Activated CD4-positive, alpha-beta T cell treated with anti-CD3 and anti-CD28 coated beads for 48 hours (primary cell): ENCODE measurements at places on chromosomes 1 and 21.
A peak's percentile ranks its signal among the peaks of the same experiment; 100 is the strongest.

- DNase-seq: no peak
Measured at GRCh38 chr1:81190003-81190402, 610.7 kb upstream of the ADGRL2 start.

- no peak for DNase-seq
Measured at GRCh38 chr1:244406337-244406736, 45.4 kb downstream of the ADSS2 start.

DNA sequence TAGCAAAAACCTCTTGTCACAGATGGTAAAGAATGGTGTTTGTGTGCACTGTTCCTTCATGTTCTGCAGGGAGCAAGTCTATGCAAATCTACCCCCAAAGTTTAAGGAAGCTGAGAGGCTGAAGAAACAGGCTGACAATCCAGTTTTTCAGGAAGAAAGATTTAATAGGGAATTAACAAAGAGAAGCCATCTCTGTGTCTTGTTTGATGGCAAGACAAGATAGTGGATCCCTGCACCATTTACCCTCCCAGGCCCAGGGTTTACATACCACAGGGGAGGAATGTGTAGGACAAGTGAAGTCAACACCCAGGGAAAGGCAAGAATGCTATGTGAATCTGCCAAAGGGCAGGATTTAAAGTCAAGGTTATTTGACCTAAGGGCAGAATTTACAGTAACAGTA, 48.1 kb upstream of the FNBP1L start:
- no peak for DNase-seq

GRCh38 chr1:22524481-22524880, 38.8 kb upstream of the EPHA8 start:
- DNase-seq: no peak

GRCh38 chr1:169889871-169890270, 3.8 kb downstream of the SCYL3 start:
- no peak for DNase-seq

DNA sequence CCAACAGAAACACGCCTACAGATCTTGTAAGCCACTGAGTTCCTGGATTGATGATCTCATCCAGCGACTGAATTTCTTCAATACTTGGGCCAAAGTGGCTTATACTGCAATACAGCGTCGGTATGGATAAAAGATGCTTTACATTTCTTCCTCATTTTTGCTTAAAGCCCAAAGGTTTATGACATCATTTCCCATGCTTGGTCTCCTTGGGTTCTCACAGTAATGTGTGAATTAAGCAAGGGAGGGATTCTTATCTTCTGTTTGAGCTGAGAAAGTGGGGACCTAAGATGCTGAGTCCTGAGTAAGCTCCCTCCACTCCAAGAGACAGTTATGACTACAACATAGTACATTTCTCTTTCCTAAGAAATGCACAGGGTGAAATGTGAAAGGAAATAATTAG, 39.5 kb downstream of the LBR start:
- DNase-seq: no peak

- no peak for DNase-seq
Measured at GRCh38 chr1:16440131-16440469, 424 bp upstream of the NECAP2 start.

DNA sequence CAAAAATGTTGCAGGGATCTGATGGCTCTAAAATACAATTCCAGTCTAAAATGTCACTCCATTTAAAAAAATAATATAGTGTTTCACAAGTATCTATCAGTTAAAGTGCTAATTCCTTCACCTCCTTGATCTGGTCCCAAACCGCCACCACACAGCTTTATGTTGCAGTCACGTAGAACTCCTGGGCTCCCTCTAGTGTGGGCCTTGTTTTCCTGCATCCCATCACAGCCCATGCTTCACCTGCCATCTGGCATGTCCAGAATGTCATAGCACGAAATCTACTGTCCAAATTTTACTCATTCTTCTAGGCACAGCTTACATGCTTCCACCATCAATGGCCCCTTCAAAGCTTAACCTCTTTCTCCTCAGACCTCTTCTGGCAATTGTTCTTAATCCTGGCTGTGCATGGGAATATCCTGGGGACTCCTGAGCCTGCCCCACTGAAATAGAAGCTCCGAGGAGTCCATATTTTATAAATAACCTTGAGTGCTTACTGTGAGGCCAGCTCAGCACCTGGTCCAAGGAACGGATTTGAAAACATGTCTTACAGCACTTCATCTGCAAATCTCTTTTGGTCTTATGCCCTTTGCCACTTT, 15.5 kb downstream of the FYB2 start:
- DNase-seq: peak; percentile 24

DNA sequence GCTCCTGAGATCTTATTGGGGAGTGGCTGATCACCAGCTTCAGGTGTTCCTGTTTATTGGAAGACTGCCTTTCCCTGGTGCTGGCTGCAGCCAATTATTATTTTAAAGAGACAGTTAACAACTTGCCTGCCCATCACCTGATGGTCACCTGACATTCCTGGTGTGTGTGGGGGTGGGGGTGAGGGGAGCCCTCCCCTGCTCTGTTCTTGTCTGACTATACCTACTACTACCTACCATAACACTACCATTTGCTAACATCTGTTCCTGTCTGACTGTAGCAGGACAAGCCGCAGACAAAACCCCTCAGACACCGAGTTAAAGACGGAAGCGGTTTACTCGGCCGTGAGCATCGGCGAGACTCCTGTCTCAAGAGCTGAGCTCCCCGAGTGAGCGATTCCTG, 54.9 kb upstream of the NBPF3 start:
- no peak for DNase-seq

DNA sequence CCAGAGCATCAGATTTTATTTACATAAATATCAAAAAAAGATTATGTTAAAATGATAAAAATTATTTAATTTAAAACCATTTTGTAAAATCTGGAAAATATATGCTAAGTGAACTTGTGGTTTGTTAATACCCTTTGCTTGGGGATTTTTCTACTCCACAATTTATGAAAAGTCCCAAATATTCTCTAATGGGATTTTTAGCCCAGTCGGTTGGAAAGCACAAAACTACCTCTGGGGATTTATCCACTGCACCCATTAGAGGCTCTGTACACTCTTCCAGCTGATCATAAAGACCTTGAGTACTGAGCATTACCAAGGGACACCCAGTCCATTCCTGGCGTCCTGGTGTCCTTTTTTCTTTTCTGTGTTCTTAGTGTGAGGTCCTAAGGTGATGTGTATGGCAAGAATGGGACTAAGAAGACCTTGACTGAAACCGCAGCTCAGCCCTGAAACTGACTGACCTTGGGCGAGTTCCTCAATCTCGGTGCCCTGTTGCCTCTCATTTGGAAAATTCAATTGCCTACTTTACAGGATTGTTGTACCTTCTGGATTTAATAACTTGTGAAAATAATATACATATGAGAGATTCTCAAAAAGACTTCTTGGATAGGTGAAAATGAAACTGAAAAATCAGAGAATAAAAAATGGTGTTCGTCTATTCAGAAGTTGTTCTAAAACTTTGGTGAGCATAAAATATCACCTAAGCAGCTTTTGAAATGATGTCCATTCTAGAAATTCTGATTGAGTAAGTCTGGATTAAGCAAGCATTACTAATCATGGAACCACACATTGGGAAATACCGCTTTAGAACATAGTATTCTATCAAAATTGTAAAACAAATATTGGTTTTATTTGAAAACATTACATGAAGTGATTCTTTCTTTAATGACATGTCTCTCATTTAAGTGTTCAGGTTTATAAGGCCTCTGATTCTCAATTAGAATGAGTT, 21.5 kb upstream of the SAMSN1 start:
- no peak for DNase-seq

GRCh38 chr1:196070940-196071339, 537.3 kb downstream of the KCNT2 start:
- DNase-seq: no peak

DNA sequence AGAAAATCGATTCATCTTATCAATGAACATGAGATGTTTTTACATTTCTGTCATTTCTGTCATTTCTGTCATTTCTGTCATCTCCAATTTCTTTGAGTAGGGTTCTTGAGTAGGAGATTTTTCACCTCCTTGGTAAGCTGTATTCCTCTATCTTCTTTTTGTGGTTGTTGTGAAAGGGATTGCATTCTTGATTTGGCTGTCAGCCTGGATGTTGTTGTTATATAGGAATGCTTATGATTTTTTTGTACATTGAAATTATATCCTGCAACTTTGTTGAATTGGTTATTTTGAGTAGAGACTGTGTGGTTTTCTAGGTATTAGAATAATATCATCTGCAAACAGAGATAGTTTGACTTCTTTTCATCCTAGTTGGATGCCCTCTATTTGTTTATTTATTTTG, 1233.7 kb downstream of the PLA2G4A start:
- no peak for DNase-seq

DNA sequence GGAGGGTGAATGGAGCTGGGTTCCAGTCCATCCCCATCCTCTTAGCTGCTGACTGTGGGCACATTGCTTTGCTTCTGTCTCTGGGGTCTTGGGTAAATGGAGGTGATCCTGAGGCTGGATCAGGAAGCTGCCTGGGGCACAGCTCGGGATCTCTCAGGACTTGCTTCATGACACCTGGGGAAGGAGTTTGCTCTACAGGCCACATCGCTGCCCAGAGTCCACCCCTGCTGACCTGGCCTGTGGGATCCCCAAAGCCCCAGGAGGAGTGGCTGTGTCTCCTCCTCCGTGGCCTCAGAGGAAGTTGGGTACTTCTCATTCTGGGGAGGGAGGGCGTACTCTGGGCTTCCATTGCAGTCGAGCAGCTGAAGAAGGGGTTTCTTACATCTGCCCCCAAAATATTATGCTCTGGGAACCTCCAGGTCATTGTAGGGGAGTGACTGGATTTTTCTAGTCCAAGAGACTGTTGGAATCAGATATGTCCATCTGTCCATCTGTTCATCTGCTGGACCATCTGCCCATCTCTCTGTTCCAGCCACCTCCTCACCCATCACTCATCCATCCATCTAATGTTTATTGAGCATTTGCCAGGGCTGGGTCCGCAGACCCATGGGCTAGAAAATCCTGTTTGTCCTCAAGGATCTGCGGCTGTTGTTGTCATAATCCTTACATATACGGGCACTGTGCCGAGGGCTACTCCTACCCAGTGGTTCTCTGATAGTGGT, 45.9 kb downstream of the ARHGEF10L start:
- DNase-seq: no peak

- no peak for DNase-seq
Measured at GRCh38 chr1:214494706-214495105, 56.7 kb downstream of the PTPN14 start.

- peak; percentile 87 for DNase-seq
Measured at GRCh38 chr1:31944205-31945089, 6.3 kb upstream of the PTP4A2 start.

- peak; percentile 76 for DNase-seq
Measured at GRCh38 chr21:31132574-31133242, 94.4 kb upstream of the KRTAP19-8 start.

- DNase-seq: no peak
Measured at GRCh38 chr1:38151399-38151798, 104.8 kb upstream of the POU3F1 start.

DNA sequence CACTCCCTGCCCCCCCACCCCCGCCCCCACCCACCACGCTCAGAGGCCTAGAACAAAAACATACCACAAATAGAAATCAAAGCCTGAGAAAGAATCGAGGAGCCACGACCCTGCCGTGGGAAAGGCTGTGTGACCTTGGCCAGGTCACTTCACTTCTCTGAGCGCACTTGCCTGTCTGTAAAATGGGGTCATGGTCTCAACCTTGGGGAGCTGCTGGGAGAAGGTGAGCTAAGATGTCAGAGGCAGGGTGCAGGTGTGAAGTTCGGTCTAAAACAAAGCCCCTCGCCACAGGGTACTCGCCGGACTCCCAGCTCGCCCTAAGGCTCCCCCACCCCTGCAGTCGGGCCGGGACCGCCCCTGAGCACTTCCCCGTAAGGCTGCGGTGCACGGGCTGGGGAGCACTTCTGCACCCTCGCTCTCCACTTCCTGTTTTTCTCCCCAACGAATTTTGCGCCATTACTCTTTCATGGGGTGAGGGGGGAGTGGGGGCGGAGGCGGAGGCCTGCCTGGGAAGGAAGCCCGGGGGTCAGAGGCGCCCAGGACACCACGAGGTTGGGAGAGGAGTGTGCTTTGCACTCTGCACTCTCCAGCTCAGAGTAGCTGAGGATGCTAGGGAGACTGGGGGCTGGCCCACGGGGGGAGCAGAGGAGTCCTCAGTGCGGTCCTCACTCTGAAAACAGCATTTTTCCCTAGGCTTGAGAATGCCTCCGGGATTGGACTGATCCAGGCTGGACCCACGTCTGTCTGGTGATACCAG, 21.9 kb upstream of the PIK3CD start:
- DNase-seq: peak; percentile 87

DNA sequence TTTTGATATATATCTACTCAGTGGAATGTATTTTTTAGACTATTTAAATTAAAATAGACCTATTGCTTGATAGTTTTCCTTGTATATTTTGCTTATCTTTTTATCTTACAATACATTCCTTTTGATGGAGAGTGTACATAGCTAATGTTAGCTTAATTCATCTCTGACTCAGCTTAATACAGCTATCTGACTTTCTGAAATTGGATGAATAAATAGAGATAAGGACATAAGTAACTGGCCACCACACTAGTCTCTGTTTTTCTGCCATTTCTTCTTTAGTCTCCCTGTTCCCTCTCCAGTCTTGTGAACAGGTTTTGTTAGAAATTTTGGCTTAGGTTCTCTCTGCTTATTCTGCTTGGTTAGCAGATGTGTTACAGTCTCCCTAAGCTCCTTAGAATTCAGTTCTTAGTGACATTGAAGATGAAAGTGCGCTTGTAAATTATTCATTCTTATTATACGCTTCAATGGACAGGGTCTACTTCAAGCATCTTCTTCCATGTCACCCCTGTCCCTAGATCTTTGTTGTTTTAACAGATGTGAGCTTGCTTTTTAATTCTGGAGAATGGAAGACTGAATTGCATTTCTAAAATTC, 59.6 kb downstream of the XPR1 start:
- no peak for DNase-seq

DNA sequence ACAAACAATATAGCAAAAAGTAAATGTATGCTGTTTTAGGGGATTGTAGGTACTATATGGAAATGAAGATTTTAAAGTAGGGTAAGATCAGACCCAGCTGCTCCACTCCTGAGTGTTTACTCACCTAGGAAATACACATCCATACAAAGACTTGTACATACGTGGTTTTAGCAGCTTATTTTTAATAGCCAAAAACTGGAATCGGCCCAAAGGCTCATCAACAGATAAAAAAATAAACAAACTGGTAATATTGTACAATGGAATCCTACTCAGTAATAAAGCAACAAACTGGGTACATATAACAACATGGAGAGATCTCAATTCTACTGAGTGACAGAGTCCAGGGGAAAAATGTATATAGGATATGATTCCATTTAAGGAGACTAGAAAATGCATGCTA, 179.2 kb upstream of the TMEM51 start:
- no peak for DNase-seq

GRCh38 chr1:168422203-168422847, 121.5 kb downstream of the XCL2 start:
- DNase-seq: no peak

- no peak for DNase-seq
Measured at GRCh38 chr1:143643148-143643885, 328.5 kb downstream of the FAM72C start.
